ENCODE measurements at places on chromosomes 1 and 21.

DNA sequence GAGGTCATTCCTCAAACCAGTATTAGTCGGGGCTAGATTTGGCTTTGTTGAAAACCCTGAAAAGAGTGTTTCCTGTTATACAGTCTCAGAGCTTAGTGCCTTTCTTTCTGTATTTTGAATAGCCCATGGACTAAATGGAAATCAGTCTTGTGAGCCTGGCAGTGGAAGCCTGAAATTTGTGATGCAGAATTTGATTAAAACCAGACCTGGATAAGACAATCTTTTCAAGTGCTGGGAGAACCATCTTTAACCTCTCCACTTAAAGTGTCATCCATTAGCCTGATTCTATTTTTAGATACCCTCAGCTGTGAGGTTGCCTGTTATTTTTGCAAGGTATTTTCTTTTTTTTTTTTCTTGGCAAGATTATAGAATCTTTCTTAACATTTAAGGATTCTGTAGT is 19.5 kb downstream of the ACTN2 start:
- no peak for DNase-seq

- DNase-seq: no peak
Measured at GRCh38 chr1:246564839-246565750, 966 bp downstream of the TFB2M start.

DNA sequence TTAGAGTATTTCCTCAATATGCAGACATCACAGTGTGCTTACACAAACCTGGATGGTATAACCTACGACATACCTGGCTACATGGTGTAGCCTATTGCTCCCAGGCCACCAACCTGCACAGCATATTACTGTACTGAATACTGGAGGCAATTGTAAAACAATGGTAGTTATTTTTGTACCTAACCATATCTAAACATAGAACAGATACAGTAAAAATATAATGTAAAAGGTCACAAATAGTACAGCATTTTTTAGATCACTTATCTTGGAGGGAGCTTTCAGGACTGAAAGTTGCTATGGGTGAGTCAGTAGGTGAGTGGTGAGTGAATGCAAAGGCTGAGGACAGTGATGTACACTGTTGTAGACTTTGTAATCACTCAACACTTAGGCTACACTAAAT is 492.3 kb downstream of the MRPL39 start:
- no peak for DNase-seq

- no peak for DNase-seq
Measured at GRCh38 chr1:215032911-215033526, 49.5 kb upstream of the KCNK2 start.

DNA sequence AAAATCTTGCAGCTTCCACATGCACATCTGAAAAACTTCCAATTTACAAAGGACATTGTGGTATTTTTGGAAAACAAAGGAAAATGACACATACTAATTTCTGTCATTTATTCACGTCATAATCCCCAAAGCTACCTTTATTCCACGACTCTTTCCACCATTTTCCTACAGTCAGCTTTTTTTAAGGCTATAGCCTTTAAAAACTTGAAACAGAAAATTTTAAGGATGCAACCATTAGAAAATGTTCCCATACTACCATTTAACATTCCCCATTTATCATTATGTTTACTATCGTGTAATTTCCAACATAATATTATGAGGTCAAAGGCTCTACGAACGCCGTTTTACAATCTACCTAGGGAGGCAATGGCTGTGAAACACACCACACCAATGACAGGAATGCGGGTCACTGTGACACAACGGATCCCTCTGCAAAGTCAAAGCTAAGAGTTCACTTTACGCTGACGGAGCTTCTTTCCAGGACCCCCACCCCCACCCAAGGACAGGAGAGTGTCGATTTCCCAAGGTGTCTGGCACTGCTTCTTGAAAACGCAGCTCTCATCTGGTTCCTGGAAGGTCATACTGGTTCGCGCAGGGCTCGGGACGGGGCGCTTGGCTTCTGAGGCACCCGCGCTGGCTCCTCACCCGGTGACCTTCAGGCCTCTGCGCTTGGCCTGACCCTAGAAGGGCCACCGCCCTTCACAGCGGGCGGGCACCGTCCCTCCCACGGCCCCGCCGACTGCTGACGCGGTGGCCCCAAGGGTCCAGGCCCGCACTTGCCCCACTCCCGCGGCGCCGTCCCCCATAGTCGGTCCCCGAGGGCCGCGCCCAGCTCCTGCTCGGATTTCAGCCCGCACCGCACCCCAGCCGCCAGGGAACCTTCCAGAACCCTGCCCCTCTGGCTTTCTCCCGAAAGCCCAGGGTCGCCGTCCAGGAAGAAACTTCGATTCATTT is 50.5 kb upstream of the ATF3 start:
- DNase-seq: no peak

- DNase-seq: no peak
Measured at GRCh38 chr21:42833859-42834725, 45.2 kb downstream of the WDR4 start.

GRCh38 chr1:147496571-147497210 is 44.6 kb upstream of the BCL9 start:
- DNase-seq: no peak

- no peak for DNase-seq
Measured at GRCh38 chr1:182281541-182281940, 110.0 kb downstream of the GLUL start.

GRCh38 chr1:15027515-15027986 is 126.0 kb upstream of the TMEM51 start:
- no peak for DNase-seq

DNA sequence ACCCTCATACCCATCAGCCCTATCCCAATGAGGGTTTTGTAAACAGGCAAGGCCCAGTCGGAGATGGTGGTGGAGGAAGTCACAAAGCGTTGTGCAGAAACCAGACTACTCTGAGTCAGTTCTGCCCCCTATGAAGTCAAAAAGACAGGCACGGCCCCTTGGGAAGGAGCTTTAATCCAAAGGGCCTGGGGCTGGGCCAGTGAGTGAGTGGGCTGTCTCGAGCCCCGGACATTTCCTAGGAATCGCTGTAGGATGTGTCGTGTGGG is 442 bp upstream of the AHCYL1 start:
- DNase-seq: no peak

DNA sequence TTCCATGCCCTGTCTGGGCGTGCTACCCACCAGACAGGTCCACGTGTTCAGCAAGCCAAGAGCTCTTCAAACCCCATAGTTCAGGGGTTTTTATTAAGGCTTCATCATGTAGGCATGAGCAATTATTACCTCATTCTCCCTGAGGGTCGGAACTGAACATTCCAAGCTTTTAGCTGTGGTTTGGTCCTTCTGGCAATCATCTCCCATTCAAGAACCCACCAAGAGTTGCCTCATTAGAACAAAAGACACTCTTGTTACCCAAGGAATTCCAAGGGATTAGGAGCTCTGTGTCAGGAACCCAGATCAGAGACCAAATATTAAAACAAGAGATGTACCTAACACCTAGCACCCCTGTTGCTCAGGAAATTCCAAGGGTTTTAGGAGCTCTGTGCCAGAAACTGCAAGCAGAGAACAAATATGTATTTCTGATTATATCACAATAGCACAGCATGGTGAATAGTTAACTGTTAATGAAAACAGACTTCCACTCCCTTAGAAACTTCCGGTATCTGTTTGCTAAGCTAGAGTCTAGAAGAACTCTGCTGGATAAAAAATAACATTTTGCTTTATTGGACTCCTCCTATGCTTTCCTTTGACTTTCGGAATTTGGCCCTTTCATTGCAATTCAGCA is 201.2 kb upstream of the L1TD1 start:
- no peak for DNase-seq

DNA sequence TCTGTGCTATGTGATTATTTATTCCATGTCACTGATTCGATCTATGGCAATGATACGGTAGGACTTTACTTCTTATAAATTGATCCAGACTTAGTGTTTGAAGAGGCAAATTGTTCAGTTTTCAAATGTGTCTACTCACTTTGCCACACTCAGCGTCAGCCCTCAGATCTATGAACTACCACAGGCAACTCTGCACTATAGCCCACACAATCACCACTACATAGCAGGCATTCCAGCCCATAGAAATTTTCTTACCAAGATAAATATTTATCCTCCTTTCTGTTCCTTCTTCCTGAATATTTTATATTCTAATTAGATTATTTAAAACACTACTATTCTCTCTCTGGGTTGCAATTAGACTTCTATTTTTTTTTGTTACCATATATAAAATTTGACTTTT is 776.1 kb downstream of the BRINP3 start:
- no peak for DNase-seq

DNA sequence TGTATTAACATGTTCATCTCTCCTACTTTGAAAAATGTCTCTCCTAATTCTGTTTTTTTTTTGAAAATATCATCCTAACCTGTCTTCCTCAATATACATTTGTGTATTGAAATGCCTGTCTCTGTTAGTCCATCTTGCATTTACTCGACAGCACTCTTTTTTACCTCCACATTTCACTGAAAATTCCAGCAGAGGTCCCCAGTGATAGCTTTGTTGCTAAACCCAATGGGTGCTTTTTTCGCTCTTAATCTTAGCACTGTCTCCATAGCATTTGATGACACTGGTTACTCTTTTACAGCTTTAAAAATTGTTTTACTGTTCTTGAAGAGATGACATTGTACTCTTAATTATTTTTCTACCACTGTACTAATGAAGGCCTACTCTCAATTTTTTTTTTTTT is 10.8 kb downstream of the OSBPL9 start:
- DNase-seq: no peak

- no peak for DNase-seq
Measured at GRCh38 chr1:114901814-114902213, 47.2 kb downstream of the SYCP1 start.

DNA sequence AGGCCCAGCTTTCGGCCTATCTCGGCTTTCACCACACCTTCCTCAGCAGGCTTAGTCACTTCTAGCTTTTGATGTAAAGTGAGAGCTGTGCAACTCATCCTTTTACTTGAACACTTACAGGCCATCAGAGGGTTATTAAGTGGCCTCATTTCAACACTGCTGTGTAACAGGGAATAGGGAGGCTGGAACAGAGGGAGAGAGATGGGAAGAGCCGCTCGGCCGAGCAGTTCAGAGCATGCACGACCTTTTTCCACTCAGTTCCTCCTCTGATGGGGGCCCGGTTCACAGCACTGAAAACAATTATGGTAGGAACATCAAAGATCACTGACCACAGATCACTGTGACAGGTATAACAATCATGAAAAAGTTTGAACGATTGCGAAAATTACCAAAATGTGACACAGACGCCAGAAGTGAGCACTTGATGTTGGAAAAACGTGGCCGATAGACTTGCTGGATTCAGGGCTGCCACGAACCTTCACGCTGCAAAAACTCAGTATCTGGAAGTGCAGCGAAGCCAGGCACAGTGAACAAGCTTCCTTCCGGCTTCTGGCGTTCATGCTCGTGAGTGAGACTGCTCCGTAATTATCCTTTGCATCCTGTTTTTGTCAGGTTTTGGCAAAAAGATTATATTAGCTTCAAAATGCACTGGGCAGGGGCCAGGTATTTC is 28.6 kb downstream of the AGPAT3 start:
- DNase-seq: no peak

- DNase-seq: no peak
Measured at GRCh38 chr1:162138112-162138511, 68.6 kb downstream of the NOS1AP start.

DNA sequence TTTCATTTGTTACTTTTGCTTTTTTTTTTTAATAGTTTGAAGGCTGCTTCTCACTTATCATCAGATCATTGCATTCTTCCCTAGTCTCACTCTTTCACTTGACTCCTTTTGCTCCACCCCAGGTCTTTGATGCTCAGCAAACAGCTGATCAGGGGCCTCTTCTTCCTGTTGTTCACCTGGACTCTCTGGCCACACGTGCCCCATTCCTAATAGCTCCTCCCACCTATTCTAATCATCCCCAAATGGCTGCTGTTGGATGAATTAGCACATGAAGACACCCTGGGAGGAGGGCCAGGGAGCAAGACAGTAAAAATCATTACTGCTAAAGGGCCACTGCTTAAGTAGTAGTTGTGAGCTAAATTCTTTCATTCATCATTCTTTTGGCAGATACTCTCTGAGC is 119.5 kb downstream of the MAB21L3 start:
- no peak for DNase-seq

GRCh38 chr1:33519240-33519884 is 46.9 kb downstream of the ZSCAN20 start:
- no peak for DNase-seq

DNA sequence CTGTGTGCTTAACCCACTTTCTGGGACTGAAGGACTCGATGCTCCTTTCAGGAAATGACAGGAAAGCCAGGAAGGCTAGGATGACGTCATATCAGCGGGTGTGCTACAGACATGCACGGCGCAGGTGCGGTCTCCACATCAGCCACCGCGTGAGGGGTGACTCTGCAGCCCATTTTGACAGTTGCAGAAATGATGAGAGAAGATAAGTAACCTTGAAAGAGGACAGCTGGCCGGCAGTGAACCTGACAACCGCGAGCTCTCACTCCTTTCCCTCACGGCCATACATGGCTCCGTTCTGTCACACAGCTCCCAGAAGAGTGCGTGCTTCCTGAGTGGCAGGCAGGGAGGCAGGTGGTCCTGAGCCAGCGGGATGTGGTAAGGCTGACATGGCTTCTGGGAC is 1.7 kb upstream of the KRTAP10-5 start:
- DNase-seq: no peak

All from HS-5 (cell line).